ENCODE measurements at places on chromosomes 1 and 21.

DNA sequence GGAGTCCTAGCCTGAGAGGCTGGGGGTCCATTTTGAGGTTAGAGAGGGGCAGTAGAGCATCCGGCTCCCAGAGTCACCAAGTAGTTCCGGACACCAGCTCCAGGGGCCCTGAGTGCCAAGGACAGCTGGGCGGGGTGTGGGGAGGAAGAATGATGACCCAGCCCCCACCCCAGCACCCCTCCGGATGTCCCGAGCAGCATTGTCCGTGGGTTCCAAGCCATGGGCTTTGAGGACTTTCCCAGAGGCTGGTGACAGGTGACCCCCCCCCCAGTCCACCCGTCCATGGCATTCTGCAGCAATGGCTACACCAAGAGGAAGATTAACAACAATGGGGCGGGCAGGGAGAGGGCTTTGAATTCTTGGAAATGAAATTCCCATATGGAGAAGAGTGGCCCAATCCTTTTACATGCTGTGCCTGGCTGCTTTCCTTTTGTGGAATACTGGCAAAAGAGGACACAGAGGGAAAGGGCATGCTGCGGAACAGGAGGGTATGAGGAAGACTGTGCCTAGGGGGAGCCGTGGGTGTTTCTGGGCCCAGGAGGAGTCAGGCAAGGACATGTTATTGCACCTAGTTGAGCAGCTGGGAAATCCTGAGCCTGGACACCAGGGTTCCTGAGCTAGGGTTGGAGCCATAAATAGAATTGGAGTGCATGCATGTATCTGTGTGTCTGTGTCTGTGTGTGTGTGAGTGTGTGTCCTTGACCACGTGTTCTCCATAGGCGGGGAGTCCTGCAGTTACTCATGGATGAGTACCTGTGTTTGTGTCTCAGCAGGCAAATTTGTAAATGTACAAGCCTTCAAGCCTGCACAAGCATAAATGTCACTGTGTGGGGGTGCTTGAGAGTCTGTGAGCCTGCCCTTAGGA is 956 bp downstream of the ATP1A2 start:
- DNase-seq = no peak

DNA sequence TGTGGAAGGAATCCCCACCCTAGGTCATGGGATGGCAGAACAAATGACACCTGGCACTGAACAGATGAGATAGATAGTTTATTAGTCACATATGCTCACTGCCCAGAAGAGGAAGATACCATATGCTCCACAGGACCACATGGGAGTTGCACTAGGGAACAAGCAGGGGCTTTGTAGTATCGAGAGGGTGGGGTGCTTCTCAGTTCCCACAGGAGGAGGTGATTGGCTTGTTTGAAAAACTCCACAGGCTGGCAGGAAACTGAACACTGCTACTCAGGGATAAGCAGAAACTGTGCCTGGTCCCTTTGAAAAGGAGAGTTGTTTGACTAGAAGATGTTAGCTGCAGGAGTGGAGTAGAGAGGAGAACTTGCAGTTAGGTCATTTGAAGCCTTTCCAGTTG is 31.9 kb upstream of the RXRG start:
- DNase-seq = no peak

DNA sequence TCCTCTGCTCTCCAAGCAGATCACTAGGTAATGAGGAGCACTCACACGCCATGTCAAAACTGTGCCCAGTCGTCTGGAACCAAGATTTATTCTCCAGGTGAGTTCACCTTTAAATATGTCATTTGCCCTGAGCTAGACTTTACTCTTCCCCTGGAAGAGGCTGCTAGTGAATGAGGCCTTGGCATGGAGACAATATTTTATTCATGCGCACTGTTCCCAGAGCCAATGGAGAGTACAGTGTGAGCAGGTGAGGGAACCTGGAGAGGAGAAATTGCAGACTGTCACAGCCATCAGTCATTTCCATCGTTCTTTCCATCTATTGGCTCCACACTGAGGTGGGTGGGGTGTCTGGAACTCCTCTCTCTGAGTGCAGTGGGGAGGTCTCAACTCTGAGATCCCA is 333.6 kb downstream of the KCNH1 start:
- DNase-seq = no peak

DNA sequence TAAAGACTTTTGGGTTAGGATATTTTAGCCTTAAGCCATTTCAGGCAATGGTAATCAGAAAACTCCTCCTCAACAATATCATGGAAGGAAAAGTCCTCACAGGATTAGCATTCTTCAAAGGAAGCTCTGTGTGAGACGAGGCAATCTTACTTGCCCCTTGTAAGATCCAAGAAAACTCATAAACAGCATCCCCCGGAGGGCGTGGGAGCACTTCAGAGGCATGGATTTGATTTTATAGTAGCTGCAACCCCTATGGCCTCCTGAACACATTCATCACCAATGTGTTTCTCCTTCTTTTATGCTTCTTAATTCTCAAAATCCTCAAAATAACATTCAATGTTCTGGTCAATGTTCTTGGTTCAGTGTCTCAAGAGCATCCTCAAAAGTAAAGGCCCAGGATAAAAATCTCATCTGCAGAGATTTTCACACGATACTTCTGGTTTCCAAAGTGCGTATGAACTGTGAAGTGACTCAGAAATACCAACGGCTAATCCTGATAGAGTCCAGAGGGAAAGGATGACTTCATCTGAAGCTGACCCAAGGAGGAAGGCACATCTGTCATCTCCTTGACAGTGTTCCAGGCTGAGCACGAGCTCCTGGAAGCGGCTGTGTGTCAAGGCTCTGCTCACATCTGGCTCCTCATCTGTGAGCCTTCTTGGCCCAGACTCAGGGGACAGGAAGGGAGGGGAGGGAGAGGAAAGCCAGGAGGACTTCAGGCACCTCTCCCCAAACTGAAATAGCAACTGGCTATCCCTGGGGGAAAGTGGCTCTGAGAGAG is 49.3 kb upstream of the PSEN2 start:
- DNase-seq = no peak

GRCh38 chr1:211876851-211877590 is 46.5 kb upstream of the LPGAT1 start:
- no peak for DNase-seq

All from CD4-positive, alpha-beta T cell treated with Interleukin-4 for 1 hour (primary cell).